ENCODE measurements at places on chromosomes 1 and 21. TPM values are rescaled to one million over a fixed set of nuclear protein-coding genes. Genes with fewer than 3 reads are reported as not detected.
A peak's percentile ranks its signal among the peaks of the same experiment; 100 is the strongest.

- no peak overlapping the region for H3K4me3 ChIP-seq
- H3K27ac ChIP-seq: no peak overlapping the region
- H3K4me1 ChIP-seq: no peaks in the 10 kb centered on the region
- no peak for DNase-seq
- no peaks in the 10 kb centered on the region for H3K36me3 ChIP-seq
Observed at GRCh38 chr1:65938506-65938905, 145.8 kb downstream of the PDE4B start.

RORC gene
- total RNA-seq: not detected

GRCh38 chr1:225654688-225655508, 2.0 kb upstream of the ENAH start:
- peaks cover 51% of the 10 kb centered on the region for H3K4me1 ChIP-seq
- H3K4me3 ChIP-seq: peak overlapping the region; percentile 100
- no peaks in the 10 kb centered on the region for H3K27me3 ChIP-seq
- H3K36me3 ChIP-seq: no peaks in the 10 kb centered on the region
- DNase-seq: no peak
- H3K27ac ChIP-seq: peak overlapping the region; percentile 100

CYP4Z1 gene
- total RNA-seq: not detected

DNA sequence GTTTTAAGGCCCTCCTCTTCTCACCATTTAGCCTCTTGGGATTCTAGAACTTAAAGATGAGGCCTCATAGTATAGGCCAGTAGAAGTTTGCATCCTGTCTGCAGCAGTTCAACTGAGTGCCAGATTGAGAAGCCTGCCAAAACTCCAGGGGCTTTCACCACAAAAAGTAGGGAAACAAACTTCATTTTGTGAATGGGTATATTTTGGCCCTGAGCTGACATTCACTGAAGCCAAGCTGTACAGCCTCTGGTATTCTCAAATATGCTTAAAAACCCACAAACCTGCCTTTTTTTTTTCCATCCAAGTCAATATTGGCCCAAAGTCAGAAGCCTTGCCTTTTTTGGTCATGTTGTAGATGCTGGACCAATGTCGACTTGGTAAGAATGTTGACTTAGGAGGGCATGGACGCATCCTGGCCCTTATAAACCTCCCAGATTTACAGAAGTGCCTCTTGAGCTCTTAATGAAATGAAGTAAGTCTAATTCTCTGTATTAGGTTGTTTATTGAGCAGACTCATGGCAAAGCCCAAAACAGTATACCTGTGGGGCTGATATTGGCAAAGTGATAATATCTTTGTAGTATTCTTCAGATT, 337.5 kb downstream of the CHRM3 start:
- H3K4me3 ChIP-seq: no peak overlapping the region
- DNase-seq: no peak
- peaks cover 12% of the 10 kb centered on the region for H3K27me3 ChIP-seq
- H3K4me1 ChIP-seq: no peaks in the 10 kb centered on the region
- H3K27ac ChIP-seq: no peak overlapping the region
- no peaks in the 10 kb centered on the region for H3K36me3 ChIP-seq

- DNase-seq: no peak
- no peaks in the 10 kb centered on the region for H3K36me3 ChIP-seq
- H3K27ac ChIP-seq: no peak overlapping the region
- H3K4me3 ChIP-seq: no peak overlapping the region
- peaks cover 5% of the 10 kb centered on the region for H3K27me3 ChIP-seq
Observed at GRCh38 chr21:35234725-35235124, 185.6 kb upstream of the RUNX1 start.

DNA sequence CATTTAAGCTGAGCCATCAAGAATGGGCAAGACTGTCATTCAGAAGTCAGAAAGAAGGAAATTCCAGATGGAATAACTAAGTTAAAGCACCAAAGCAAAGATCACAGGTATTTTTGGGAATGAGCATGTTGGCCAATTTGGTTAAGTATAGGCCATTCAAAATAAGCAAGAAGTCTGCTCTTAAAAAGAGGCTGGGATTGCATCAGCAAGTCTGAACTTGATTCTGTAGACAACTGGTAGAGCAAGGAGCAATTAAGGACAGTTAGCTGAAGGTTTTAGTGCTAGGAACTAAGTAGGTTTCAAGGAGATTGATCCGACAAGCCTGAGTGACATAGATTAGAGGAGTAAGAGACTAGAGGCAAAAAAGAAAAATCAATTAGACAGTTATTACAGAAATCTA, 8.4 kb downstream of the ANKRD45 start:
- no peak for DNase-seq
- no peak overlapping the region for H3K27ac ChIP-seq
- H3K4me3 ChIP-seq: no peak overlapping the region
- no peaks in the 10 kb centered on the region for H3K27me3 ChIP-seq
- H3K4me1 ChIP-seq: no peaks in the 10 kb centered on the region
